ENCODE measurements at places on chromosomes 5 and 9.

- DNase-seq, result no peak
Measured at GRCh38 chr5:160774666-160775315, 77.2 kb downstream of the ATP10B start.

DNA sequence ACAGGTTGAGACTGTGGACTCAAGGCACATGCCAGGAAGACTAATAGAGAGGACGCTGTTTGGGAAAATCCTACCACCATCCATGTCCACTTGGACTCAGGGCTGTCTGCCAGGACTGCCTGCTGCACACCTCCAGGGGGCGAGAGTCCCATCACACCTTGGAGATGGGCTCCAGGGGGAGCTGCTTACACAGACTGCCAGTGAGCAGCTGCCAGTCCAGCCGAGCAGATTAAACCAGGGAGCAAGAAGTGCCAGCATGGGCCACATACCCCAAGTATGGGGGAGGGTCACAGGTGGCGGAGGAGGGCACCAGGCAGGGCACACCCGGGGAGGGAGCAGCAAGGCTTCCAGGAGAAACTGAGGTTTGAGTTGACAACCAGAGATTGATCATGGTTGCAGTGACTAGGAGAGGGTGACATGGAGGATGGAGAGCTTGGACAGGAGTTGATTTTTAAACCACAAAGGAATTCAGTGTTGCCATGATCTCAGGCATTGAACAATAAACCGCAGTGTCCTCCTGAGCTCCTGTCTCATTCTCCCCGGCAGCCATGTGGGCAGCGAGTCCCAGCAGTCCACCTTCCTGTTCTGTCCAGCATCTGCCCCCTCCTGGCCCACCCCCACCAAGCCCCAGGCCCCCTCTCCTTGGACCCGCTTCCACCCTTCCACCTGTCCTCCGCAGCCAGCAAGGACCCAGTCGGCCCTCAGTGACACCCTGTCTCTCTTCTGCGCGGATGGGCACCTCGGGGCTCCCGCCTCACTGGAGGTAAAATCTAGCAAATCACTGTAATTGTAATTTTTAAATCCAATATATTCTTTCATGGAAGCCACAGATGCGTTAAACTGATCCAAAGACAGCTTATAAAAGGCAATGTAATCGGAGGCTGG is 3.1 kb upstream of the VAV2 start:
- DNase-seq, result no peak

DNA sequence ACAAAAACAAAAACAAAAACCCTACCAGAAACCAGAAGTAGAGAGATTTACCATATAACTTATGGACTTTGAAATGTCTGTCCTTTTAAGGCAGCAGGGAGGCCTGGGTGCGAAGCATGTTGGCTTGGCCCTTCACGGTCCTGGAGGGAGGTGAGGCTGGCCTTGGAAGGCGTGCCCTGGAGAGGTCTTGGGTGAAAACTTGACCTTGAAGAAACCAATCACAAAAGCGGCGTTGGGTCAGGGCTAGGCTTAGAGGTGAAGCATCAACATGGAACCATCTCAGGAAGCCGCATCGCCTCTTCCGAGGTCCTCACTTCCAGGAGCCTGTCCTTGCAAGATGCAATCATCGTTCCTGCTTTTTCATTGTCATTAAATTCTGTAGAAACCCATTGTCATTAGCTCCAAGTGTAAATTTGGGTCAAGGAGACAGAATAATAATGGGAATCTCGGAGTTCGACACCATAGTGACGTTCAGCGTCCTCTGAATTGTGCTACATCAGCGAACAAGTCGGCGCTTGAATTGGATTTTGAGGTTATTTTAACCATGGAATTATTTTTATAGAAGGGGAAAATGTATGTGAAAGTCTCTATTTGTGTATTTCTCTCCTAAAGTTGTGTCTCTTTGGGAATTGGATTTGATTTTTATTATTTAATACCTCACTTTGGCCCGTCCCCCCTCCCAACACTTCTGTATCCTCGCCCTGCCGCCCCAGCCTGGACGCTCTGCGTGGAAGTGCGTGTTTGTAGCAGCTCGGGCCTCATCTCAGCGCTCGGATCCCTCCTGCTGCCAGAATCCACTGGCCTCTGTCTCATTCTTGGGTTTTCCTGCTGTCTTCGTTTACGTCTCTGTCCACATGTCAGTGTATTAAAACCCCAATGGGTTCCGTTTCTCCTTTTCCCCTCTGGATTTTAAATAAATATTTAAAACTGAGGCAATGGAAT is 11.1 kb upstream of the ORM1 start:
- DNase-seq, result no peak

GRCh38 chr9:135745189-135745588 is 43.2 kb downstream of the KCNT1 start:
- no peak for DNase-seq

- DNase-seq, result no peak
Measured at GRCh38 chr9:136138566-136138965, 19.9 kb upstream of the TMEM250 start.

DNA sequence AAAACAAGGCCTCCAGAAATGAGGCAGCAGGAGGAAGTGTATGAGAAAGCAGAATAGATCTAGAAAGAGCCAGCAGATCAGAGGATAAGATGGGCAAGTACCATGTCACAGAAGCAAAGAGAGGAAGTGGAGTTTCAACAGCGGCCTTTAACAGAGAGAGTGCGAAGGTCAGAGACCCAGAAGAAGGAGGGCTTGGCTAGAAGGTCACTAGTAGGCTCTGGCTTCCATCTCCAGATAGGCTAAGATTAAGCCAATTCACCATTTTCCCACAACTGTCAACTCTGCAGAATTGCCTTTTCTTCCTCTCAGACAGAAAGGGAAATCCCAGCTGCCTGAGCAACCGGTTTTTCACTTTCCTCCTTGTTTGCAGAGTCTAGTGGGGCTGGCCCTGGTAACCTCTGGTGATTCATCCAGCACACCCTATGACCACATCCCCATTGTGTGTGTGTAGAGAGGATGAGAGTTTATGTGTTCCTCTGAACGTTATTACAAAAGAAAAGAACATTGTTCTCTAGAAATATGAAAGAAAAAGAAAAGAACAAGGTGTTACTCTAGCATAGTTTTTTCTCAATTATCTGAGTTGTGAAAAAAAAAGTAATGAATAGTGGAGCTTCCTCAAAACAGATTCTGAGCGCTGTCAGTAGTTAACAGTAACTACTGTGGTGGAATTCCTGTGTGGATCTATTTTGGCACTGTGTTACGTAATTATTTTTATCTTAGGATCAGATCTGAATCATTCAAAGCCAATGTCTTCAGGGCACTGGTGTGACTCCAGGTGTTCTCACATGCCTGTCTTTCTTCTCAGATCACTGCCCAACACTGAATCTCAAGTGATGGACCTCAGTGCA is 220.4 kb downstream of the ARRDC3 start:
- DNase-seq, result peak; percentile 17

GRCh38 chr9:129415942-129416651 is 204.8 kb downstream of the C9orf50 start:
- no peak for DNase-seq

DNA sequence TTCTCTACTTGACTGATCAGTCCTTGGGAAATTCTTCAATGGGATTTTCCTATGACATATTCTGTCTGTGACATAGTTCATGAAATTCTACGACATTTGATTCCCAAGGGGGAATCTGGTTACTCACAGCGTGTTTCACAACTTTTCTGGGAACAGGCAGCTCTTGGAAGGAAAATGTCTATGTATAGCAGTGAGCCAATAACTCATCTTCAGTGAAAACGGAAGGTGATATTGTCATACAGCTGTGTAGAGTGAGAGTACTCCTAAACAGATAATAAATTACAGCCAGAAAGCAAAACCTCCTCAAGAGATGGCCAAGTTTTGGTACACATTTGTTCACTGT is 91.4 kb downstream of the C9orf152 start:
- no peak for DNase-seq

DNA sequence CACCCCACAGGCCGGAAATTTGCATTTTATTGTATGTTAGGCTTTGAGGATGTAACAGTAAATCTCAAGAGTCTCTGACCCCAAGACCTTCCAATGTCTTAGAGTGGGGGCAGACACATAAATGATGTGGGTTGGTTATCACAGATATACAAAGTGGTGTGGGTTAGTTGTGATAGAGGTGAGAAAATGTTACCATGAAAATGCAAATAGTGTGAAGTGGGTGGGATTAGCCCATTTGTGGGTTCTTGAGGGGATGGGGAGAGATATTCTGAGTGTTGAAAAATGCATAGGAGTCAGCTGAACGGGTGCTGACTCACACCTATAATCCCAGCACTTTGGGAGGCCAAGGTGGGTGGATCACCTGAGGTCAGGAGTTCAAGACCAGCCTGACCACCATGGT is 7.9 kb upstream of the RNF145 start:
- no peak for DNase-seq

- DNase-seq, result no peak
Measured at GRCh38 chr9:106420511-106420944, 442.4 kb upstream of the ZNF462 start.

DNA sequence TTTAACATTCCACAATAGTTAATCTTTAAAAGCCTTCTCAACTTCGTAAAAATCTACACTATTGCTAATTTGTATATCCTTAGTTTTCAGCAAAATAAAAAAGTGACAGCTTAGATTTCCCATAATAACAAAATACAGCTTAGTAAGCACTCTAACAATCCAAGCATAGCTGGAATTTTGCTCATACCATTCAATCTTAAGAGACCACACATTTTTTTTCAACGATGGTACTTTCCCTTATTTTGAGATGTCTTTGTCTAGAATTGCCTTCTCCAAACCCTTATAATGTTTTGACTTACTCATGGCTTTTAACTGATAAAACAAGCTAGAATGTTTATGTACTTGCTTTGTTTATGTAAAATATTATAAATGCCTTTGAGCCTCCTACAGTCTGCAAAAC is 65.6 kb downstream of the HOMER1 start:
- no peak for DNase-seq

GRCh38 chr5:150623152-150623877 is 17.1 kb upstream of the SYNPO start:
- DNase-seq, result no peak

GRCh38 chr5:72206160-72206559 is 98.9 kb downstream of the MAP1B start:
- no peak for DNase-seq

- DNase-seq, result peak; percentile 59
Measured at GRCh38 chr5:176365351-176366231, at the start of gene ARL10. Gene ARL10, plus strand, starts transcription at chr5:176365487. Its CDS starts 77 bp downstream, at chr5:176365564.

GRCh38 chr9:135343837-135344522 is 135.6 kb upstream of the PPP1R26 start:
- peak; percentile 30 for DNase-seq

DNA sequence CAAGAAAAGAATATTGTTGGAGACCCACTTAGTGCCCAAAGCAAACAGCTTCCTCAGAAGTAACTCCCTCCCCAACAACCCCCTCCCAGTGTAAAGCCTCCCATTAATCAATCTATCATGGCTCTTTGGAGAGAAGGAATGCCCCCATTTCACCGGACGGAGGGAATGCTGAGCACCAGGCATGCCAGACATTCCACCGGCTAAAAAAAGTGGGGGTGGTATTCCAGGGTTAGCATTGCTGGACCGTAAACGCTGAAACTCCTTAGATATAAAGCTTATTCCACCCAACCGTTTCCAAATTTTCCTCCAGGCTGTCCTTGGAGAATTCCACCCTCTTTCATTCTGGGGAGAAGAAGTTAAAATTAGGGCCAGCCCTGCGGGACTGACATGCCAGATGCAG is 363 bp upstream of the MAMDC2 start:
- no peak for DNase-seq

- no peak for DNase-seq
Measured at GRCh38 chr9:36566813-36567221, 5.9 kb upstream of the MELK start.

DNA sequence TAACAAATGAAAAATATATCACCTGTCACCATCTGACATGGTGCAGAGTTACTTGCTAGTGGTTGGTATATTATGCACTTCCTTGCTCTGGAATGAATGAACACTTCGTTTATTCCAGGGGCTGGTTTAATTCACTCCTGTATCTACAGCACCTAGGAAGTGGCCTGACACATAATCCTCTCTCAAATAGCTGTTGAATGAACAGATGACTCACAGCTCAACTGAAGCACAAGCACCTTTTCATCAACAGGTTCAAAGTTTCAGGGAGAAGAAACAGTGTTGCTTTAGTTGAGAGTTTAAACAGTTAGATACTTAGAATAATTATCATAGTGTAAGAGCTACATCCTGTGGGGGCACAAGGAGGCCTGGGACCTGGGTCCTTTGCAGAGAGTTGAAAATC is 135.0 kb upstream of the DAP start:
- DNase-seq, result no peak

- no peak for DNase-seq
Measured at GRCh38 chr9:135228983-135229625, 141.6 kb downstream of the OLFM1 start.

GRCh38 chr9:33329117-33329563 is 38.8 kb downstream of the NFX1 start:
- no peak for DNase-seq

GRCh38 chr9:16970321-16970720 is 99.9 kb upstream of the BNC2 start:
- DNase-seq, result no peak

GRCh38 chr5:9082996-9083395 is 462.9 kb downstream of the SEMA5A start:
- no peak for DNase-seq

DNA sequence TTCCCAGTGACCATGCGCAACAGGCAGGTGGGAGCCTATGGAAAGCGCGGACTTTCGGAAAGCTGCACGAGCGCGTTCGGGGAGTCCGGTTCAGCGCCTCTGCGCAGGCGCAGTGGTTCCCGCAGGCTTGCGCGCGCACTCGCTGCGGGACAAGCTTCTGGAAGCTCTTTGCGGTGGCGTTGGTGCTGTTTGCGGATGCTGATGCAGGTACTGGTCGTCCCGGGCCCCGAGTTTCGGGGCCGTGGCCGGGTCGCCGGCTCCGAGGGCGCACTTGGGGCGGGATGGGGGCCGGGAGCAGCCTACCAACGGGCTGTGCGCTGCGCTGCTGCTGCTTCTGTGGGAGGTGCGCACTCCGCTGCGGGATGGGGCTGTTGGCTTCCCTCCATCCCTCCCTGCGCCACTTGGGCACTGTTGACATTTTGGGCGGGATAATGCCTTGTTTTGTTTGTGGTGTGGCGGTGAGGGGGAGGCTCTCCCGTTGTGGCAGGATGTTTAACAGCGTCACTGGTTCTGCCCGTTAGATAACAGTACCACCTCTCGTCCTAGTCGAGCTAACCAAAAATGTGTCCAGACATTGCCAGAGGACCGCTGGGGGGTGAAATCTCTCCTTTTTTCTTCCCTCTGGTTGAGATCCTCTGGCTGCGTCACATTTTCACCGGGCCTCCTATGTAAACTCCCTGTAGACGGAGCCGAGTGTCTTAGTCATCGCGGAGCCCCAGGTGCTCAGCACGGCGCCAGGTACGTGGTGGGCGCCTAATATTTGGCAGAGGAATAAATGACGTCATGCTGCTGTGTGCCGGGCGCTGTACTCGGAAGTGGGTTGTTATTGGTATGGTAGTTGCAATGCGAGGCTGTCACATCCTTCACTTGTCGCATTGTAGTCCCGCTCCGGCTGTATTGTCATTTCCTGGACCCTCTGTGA is at the start of gene ZNF483:
Gene ZNF483 (plus strand): TSS at position 124 of the 922 bp plus-strand sequence. CDS start 2,217 bp downstream, outside the sequence.
- peak; percentile 57 for DNase-seq

GRCh38 chr5:56195016-56195415 is 38.1 kb downstream of the ANKRD55 start:
- DNase-seq, result no peak

All from stimulated activated CD4-positive, alpha-beta T cell treated with anti-CD3 and anti-CD28 coated beads, Interleukin-1b, Interleukin-23, amount 100 ng/mL, for 24 hours (primary cell).